Central memory CD8-positive, alpha-beta T cell (primary cell): ENCODE measurements at places on chromosomes 1 and 21.

DNA sequence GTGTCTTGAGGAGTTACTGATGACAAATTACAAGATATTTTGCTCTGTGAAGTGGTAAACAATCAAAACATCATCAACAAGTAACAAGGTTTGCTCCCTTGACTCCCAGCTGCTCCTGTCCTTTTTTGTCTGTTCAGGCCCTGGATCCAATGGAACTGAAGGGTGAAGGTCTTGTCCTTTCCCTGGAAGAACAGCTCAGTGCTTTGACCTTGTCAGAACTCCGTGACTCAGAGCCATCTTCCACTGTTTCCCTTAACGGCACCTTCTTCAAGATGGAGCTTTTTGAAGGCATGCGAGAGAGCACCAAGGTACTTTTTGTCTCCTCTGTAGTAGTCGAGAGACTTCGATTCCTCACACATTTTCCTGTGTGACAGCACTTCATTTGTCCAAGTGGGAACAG, 29.0 kb downstream of the TRIM45 start:
- peaks cover 17% of the 10 kb centered on the region for H3K36me3 ChIP-seq
- no peak for DNase-seq
- H3K4me1 ChIP-seq: no peaks in the 10 kb centered on the region
- H3K27ac ChIP-seq: no peak overlapping the region
- H3K27me3 ChIP-seq: no peaks in the 10 kb centered on the region
- no peak overlapping the region for H3K4me3 ChIP-seq

DNA sequence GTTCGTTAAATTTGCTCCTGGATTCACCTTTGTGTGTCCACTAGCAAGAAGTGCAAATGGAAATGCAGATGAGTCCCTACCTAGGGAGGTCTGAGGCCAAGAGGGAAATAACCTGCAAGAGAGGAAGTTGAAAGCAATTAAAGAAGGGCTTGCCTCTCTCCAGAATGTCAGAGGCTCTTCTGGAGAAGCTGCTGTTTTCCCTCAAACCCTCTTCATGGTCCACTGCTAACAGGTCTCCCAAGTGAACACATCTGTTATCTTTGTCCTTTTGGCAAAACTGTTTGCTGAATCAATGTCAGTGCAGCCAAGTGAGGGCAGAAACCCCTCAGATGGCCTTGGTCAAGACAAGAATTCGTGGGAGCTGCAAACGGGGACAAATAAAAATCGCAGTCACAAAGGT, 177.3 kb upstream of the PLXNA2 start:
- no peaks in the 10 kb centered on the region for H3K4me1 ChIP-seq
- no peak overlapping the region for H3K4me3 ChIP-seq
- H3K27me3 ChIP-seq: peaks cover 8% of the 10 kb centered on the region
- no peak overlapping the region for H3K27ac ChIP-seq
- no peaks in the 10 kb centered on the region for H3K36me3 ChIP-seq
- no peak for DNase-seq

DNA sequence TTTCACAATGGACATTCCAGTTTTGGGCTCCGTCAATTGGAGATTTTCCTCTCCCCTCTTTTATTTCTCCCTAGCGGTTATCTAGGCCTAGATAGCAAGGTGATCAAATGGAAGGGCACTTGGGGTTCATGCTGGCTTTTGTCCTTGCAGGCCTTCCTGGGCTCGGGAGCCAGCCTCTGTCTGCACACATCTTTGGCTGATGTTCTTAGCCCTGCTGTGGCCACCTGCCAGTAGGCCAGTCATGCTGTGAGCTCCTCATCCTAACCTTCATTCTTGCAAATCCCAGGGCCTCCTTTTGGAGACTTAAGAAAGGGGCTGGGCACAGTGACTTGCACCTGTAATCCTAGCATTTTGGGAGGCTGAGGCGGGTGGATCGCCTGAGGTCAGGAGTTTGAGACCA, 13.5 kb downstream of the TIE1 start:
- peaks cover 2% of the 10 kb centered on the region for H3K36me3 ChIP-seq
- H3K4me3 ChIP-seq: no peak overlapping the region
- H3K27me3 ChIP-seq: no peaks in the 10 kb centered on the region
- no peak for DNase-seq
- H3K4me1 ChIP-seq: no peaks in the 10 kb centered on the region
- H3K27ac ChIP-seq: no peak overlapping the region

DNA sequence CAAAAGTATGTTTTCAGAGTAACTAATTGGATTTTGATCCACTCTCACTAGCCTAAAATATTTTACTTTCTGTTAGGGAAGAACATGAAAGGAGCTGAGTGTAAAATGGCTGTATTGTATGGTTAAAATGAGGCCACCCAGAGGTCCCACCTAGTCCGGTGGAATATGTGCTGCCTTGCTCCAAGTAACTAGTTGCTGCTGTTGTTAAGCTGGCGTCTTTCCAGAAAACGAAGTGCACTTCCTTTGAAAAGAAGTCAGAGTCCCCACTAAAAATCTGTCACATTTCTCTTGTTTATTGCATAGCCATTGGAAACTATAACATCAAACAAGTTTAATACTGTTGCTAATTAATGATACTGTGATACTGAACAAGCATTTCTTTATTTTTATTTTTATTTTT, 3.2 kb downstream of the SLC25A33 start:
- peaks cover 34% of the 10 kb centered on the region for H3K4me1 ChIP-seq
- peaks cover 6% of the 10 kb centered on the region for H3K36me3 ChIP-seq
- no peak overlapping the region for H3K4me3 ChIP-seq
- no peak for DNase-seq

DNA sequence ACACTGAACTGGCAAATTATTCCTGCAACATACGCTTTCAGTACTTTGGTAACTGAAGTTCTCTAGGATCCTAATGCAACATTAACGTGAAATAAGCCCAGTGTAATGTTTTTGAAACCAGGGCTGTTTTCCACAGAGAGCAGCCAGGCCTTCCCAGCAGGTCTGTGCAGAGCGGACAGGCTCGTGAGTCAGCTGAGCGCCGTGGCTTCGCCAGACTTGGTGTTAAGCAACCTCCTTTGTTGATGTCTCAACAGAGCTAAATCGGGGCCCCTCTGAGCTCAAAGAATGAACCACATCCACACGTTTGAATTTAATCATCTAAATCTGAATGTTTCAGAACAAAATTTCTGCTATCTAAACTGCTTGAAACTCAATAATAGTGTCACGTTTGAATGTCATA, 181.8 kb upstream of the FMN2 start:
- no peak overlapping the region for H3K4me3 ChIP-seq
- no peak for DNase-seq
- no peak overlapping the region for H3K27ac ChIP-seq
- H3K4me1 ChIP-seq: no peaks in the 10 kb centered on the region
- H3K36me3 ChIP-seq: no peaks in the 10 kb centered on the region

DNA sequence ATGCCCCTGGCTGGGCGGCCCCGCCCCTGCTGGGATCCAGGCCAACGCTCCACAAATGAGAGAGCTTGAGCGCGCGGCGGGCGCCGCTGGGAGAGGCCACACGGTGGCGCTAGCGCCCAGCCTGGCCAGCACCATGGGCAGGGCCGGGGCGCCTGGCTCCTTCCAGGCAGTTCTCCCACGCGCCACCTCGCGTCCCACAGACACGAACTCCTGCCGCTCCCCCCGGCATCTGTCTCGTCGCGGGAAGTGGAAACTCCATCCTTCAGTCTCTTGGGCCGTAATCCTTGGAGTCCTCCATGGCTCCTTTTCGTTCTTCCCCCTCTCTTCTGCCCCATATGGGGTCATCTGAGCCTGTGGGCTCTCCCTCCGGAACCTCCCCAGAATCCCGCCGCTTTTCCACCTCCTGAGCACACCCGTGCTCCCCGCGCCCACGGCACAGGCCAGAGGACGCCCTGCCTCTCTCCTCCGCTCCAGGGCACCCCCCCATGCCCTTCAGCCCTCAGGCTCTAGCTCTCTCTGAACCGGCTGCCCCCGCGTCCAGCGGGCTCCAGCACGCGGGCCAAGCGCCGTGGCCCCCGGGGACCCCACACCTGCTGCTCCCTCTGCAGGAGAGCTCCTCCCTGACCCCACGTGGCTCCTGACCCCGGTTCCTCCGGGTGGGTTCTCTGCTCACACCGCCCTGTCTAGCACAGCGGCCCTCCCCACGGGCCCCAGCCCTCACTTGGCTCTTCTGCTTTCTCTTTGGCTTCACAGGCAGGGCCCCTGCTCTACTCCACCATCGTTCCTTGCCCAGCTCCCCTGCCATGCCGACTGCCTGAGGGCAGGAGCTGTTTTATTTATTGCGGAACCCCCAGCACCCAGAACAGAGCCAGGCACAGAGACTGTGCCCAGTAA, 31.9 kb upstream of the EDN2 start:
- no peaks in the 10 kb centered on the region for H3K4me1 ChIP-seq
- peak; percentile 37 for DNase-seq
- peaks cover 11% of the 10 kb centered on the region for H3K36me3 ChIP-seq
- H3K27me3 ChIP-seq: no peaks in the 10 kb centered on the region

GRCh38 chr1:182955596-182956588, 2.9 kb upstream of the SHCBP1L start:
- H3K4me1 ChIP-seq: peaks cover 5% of the 10 kb centered on the region
- no peak overlapping the region for H3K27ac ChIP-seq
- H3K4me3 ChIP-seq: no peak overlapping the region
- no peak for DNase-seq

- no peaks in the 10 kb centered on the region for H3K27me3 ChIP-seq
- peaks cover 65% of the 10 kb centered on the region for H3K4me1 ChIP-seq
- no peak overlapping the region for H3K4me3 ChIP-seq
- no peak for DNase-seq
Observed at GRCh38 chr1:66371233-66372005, 162.5 kb upstream of the SGIP1 start.

- H3K27me3 ChIP-seq: no peaks in the 10 kb centered on the region
- no peak overlapping the region for H3K4me3 ChIP-seq
- no peak overlapping the region for H3K27ac ChIP-seq
- H3K36me3 ChIP-seq: peaks cover 50% of the 10 kb centered on the region
- peaks cover 13% of the 10 kb centered on the region for H3K4me1 ChIP-seq
Observed at GRCh38 chr1:219973213-219973612, 44.9 kb upstream of the SLC30A10 start.
